ENCODE measurements at places on chromosomes 16 and 17. TPM values are rescaled to one million over a fixed set of nuclear protein-coding genes. Genes with fewer than 3 reads are reported as not detected.
A peak's percentile ranks its signal among the peaks of the same experiment; 100 is the strongest.

DNA sequence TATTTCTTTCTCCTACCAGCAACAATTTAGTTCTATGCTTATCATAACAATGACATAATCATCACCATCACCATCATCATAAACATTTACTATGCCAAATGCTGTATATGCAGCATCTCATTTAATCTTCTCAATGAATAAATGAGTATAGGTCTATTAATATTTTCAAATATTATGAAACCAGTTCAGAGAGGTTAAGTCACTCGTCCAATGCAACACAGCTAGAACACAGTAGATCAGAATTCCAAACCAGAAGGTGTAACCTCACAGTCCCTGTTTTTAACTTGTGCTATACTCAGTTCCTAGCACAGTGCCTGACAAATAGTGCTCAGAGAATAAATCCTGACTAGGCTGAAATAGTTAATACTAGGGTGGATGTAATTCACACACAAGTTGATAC, 314.8 kb downstream of the XYLT1 start:
- DNase-seq = no peak

GRCh38 chr17:42372142-42372541, 16.1 kb downstream of the STAT3 start:
- no peak for DNase-seq

GRCh38 chr16:87924811-87925670, 11.3 kb downstream of the CA5A start:
- DNase-seq = peak; percentile 70

GRCh38 chr16:8649829-8650554, 24.4 kb upstream of the ABAT start:
- no peak for DNase-seq

- DNase-seq = peak; percentile 93
These were observed 33.1 kb upstream of the DDX52 start for GRCh38 chr17:37676115-37676925.

DNA sequence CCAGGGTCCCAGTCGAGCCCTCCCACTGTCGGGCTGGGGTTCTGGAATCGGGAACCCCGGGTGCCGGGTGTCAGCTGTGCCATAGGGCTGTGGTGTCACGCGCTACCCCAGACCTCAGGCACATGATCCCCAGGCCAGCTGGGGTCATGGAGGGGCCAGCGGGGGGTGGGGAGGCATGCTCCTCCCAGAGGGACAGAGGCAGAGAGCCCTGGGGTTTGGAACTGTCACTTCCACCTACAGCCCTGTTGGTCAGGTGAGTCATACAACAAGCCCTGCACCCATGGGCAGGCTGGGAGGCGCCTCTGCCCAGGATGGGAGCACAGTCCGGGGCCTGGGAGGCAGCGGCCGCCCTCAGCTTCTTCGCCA, 63.0 kb downstream of the BAIAP2 start:
- no peak for DNase-seq

- no peak for DNase-seq
These were observed 33.8 kb downstream of the ESRP2 start for GRCh38 chr16:68202091-68202519.

GRCh38 chr16:25796239-25796638, 104.5 kb downstream of the HS3ST4 start:
- no peak for DNase-seq

DNA sequence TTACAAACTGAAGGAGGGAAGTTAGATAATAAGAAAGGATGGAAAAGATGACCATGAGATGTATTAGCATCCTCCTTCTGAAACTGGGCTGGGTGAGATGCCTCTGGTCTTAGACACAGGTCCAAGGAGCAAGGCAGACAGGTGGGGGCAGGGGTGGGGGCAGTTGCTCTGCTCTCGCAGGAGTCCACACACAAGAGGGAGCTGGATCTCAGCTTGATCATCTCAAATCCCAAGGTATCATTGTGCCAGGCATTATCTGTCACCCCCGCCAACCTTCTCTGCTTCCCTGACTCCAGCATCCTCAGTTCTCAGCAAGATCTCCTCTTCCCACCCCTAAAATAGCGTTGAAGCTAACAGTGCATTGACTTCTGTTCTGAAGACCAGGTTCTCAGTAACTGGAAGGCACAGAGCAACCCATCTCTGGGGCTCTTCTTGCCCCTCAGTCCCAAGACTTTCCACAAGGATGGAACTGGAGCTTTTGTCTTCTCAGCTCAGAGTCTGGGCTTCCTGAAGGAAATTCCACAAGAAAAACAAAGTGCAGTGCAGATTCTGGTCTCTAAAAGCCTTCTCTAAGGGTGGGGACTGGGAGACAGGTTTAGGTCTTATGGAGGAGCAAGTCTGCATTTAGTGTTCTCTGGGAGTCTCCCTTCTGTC, 1.6 kb downstream of the FLOT2 start:
- DNase-seq = no peak

DNA sequence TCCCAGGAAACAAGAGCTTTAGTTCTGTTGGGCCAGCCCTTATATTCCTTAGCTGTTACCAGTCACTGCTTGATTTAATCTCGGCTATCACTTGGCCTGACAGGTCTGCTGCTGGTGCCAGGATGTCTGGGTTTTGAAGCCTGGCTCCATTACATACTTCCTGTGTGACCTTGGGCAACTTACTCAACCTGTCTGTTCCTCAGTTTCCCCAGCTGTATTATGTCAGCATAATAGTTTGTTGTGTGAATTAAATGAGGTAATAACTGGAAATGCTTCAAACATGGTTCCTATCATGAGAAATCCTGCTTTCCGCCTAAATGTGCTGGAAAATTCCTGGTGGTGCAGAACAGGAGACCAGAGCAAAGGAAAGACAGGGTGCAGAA, 50.6 kb upstream of the STH start:
- DNase-seq = no peak

- DNase-seq = no peak
These were observed 28.7 kb downstream of the KIAA0513 start for GRCh38 chr16:85056211-85056748.

DNA sequence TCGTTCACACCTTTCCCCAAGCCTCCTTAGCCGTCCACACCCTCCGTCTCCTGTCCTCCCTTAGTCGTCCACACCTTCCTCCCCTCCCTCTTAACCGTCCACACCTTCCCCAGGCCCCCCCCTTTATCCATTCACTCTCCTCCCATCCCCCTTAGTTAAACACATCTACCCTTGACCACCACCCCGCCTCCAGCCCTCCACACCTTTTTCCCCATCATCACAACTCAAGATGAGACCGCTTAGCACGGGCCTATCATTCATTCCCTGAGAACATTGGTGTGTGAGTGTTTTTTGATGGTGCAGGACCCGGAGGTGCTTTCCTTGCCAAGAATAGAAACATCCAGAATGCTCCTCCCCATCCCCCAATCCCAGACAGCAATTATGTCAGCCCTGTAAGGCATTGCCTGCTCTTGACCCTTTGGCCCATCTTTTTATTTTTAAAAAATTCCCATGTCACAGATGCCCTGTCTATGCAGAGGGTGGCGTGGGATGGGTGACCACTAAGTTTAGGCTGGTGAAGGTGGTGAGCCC, 1.4 kb downstream of the TENT4B start:
- no peak for DNase-seq

- no peak for DNase-seq
These were observed 99.6 kb downstream of the SKAP1 start for GRCh38 chr17:48330421-48330820.

DNA sequence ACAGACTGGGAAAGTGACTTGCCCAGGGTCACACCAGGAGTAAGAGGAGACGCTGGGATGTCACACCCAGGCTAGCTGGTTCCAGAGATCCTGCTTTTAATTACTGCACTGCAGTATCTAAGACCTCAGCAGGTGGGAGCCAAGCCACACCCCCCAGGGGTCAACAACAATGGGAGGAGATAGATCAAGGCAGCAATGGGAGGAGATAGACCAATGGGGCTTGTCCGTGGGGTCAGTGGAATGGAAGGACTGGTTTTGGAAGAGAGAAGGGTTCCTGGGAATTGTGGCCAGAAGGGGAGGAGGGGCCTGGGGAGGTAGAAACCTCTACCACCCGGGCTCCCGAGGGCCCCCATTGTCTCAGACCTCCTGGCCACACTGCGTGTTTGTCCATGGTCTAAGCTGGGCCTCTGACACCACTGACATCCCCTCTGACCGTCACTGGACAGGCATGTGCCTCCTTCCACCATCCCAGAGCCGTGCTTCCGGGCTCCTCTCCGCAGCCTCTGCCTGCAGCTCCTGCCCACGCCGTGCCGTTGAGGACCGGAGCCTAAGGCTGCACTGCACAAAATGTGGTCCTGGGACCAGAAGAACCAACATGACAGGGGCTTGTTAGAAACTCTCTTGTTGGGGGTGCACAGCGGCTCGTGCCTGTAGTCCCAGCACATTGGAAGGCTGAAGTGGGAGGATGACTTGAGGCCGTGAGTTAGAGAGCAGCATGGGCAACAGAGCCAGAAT, 69.8 kb upstream of the RPH3AL start:
- no peak for DNase-seq

TBX2 gene
- 7.7 TPM for total RNA-seq

TBC1D3I gene
- total RNA-seq = not detected

CD300E gene
- not detected for total RNA-seq

SRL gene
- total RNA-seq = not detected

DPEP2 gene
- total RNA-seq = not detected

SLFN14 gene
- not detected for total RNA-seq

SLFN13 gene
- total RNA-seq = 4.4 TPM

TBC1D3L gene
- total RNA-seq = 13.7 TPM
